Placental pericyte (primary cell): ENCODE measurements at places on chromosomes 4 and X. TPM values are rescaled to one million over a fixed set of nuclear protein-coding genes. Genes with fewer than 3 reads are reported as not detected.

SLC4A4 gene
- 10.1 and 22.0 TPM in 2 replicates for total RNA-seq

HSD17B13 gene
- total RNA-seq: 0.14 and 0.22 TPM in 2 replicates

GABRB1 gene
- not detected in 2 replicates for total RNA-seq

RNF212 gene
- total RNA-seq: 0.72 and 2.6 TPM in 2 replicates

SGMS2 gene
- 62.2 and 94.6 TPM in 2 replicates for total RNA-seq

FGG gene
- total RNA-seq: not detected in 2 replicates

SULT1B1 gene
- not detected in 2 replicates for total RNA-seq

ANOS1 gene
- total RNA-seq: 1.1 and 4.9 TPM in 2 replicates

ATG4A gene
- 6.6 and 15.2 TPM in 2 replicates for total RNA-seq

UGT2B15 gene
- total RNA-seq: not detected in 2 replicates

TSPYL2 gene
- total RNA-seq: 11.6 and 69.8 TPM in 2 replicates

NXF2 gene
- not detected in 2 replicates for total RNA-seq

GPAT3 gene
- 2.0 and 8.3 TPM in 2 replicates for total RNA-seq

SLC9B1 gene
- total RNA-seq: 0.14 and 0.22 TPM in 2 replicates

SSX2B gene
- total RNA-seq: not detected in 2 replicates

CCKAR gene
- not detected in 2 replicates for total RNA-seq

FRG2 gene
- total RNA-seq: not detected in 2 replicates

CYBB gene
- total RNA-seq: under 0.01 and 0.14 TPM in 2 replicates

MAOA gene
- 0.44 and 1.0 TPM in 2 replicates for total RNA-seq

ADH1A gene
- not detected in 2 replicates for total RNA-seq
